Ovary (tissue), 10 donors: ENCODE measurements at places on chromosomes 3 and 15. TPM values are rescaled to one million over a fixed set of nuclear protein-coding genes. Genes with fewer than 3 reads are reported as not detected.

DNA sequence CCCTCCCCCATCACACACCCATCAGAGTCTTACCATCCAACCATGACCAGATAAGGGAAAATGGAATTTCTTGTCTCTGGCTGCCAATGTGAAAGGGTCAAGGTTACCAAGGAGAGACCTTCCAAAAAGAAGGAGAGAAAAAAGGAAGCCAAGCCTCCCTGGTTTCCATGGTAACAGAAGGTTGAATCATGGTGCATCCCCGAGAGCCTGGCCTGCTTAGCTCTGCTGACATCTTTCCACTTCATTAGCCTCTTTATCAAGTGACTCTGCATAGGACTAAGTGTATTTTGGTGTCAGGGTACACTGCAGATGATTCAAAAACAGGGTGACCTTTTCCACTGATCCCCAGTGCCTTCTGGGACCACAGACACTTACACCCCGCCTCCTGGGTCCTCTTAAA, 225.7 kb upstream of the PPP2R3A start:
- DNase-seq, result no peak

Gene IL17RB
- total RNA-seq, result 1.1 TPM

Gene CIDEC
- 3.0 TPM for total RNA-seq

Gene COL8A1
- total RNA-seq, result 8.9 TPM

- DNase-seq, result no peak
Measured at GRCh38 chr3:60081381-60082095, 1031.7 kb upstream of the CFAP20DC start.
